Mucosa of descending colon (tissue), 3 donors: ENCODE measurements at places on chromosomes 4 and X.

GRCh38 chr4:109915385-109916026 is 2.8 kb downstream of the EGF start:
- DNase-seq, result no peak

DNA sequence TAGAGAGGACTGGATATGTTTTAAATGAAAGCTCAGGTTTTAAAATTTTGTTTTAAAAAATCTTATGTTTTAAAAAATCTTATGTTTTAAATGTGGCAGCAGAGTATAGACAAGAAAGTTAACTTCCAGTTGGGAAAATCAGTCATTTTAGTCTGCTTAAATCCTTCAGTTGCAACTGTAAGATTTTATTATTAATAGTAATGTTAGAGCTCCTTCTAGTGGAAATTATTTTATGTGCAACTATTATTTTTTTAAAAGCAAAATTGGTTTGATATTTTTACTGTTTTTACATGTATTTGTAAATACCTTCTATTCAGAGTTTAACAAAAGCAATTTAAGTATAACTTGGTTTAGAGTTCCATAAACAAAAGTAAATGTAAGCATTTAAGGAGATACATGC is 8.5 kb upstream of the NUDT6 start:
- no peak for DNase-seq

- DNase-seq, result no peak
Measured at GRCh38 chr4:112201915-112202505, 29.6 kb upstream of the AP1AR start.

DNA sequence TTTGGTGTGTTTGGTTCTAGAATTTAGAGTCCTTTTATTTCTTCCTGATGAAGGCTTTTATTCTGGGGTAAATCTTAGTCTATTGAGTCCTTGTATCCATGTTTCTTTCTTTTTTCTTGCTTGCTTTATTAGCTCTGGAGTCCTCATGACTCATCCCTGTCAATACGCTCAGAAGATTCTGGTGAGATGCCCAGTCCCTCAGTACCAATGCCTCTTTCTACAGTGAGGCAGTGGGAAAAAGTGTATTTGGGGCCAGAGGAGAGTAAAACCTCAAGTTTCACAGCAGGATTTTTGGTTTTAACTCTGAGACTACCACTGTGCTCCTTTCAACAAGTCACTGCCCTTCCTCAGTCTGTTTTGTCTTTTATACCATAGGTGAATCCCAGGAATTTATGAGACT is 368.0 kb downstream of the GBA3 start:
- no peak for DNase-seq

DNA sequence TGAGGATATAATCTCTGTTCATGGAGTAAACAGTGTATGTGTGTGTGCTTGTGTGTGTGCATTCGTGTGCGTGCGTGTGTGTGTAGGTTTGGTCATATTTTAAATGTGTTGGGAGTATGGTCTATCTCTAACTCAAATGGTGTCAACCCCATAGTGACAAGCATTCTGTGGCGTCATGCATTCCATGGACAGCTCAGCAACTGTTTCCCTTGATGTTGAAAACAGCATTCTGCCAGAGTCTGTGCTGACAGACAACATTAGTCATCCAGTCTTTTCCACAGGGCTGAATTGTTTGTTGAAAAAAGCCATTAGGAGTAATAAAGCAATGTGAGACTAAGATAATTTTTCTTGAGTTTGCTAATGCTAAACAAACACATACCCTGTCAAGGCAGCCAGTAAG is 706.6 kb downstream of the PCDH19 start:
- no peak for DNase-seq

- DNase-seq, result peak; percentile 47
Measured at GRCh38 chr4:94621491-94622080, 136.2 kb upstream of the BMPR1B start.

DNA sequence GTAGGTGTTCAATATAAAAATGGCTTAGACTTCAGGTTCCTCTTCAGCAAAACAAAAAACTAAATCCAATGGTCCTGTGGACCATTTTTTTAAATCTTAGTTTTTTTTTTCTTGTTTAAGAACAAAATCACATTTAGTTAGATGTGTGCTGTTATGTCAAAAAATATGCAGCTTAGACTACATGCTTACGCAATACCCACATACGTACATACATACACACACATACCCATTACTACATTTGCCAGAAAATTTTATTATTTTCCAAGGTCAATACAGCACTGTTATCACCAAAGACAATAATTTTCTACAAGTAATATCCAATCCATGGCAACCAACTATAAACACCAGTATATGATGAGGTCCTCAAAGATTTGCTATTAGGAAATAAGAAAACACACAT is 144.1 kb downstream of the PDGFC start:
- DNase-seq, result no peak

DNA sequence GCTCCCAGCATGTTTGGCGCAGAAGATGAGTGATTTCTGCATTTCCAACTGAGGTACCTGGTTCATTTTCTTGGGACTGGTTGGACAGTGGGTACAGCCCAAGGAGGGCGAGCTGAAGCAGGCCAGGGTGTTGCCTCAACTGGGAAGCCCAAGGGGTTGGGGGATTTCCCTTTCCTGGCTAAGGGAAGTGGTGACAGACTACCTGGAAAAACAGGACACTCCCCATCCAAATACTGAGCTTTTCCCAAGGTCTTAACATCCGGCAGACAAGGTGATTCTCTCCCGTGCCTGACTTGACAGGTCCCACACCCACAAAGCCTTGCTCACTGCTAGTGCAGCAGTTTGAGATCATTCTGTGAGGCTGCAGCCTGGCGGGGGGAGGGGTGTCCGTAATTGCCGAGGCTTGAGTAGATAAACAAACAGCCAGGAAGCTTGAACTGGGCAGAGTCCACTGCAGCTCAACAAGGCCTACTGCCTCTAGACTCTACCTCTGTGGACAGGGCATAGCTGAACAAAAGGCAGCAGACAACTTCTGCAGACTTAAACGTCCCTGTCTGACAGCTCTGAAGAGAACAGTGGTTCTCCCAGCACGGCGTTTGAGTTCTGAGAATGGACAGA is 307.7 kb upstream of the ARSJ start:
- peak; percentile 79 for DNase-seq

DNA sequence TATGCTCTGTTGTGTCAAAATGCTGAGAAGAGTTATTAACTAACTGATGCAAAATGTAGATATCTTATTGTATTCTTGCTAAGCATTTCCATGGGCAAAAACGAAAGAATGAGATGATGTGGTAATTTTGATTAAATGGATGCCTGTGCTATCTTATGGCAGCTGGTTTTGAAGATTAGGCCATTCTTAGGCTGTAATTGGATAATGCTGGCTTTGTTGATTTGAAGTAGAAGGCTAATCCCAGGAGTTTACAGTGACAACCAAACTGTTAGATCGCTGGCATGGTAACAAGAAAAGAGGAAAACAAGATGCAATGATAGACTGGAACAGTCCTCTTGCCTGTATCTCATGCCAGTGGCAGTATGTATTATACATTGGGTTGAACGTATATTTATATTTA is 74.1 kb upstream of the WDR44 start:
- DNase-seq, result no peak

DNA sequence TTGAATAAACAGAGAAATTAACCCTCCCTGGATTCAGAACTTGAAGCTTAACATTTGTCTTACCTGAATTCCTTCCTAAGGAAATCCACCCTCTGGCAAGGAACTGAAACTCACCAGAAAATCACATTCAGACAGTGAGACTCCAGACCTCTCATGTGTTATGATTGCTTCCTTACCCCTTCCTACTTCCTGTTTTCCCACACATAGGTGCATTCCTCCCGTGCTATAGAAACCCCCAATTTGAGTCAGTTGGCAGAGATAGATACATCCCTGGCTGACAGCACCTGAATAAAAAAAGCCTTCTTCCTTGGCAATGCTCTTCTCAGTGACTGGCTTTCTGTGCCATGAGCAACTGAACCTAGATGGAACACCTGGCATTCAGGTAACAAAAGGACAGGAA is 157.0 kb upstream of the SMIM31 start:
- DNase-seq, result no peak

DNA sequence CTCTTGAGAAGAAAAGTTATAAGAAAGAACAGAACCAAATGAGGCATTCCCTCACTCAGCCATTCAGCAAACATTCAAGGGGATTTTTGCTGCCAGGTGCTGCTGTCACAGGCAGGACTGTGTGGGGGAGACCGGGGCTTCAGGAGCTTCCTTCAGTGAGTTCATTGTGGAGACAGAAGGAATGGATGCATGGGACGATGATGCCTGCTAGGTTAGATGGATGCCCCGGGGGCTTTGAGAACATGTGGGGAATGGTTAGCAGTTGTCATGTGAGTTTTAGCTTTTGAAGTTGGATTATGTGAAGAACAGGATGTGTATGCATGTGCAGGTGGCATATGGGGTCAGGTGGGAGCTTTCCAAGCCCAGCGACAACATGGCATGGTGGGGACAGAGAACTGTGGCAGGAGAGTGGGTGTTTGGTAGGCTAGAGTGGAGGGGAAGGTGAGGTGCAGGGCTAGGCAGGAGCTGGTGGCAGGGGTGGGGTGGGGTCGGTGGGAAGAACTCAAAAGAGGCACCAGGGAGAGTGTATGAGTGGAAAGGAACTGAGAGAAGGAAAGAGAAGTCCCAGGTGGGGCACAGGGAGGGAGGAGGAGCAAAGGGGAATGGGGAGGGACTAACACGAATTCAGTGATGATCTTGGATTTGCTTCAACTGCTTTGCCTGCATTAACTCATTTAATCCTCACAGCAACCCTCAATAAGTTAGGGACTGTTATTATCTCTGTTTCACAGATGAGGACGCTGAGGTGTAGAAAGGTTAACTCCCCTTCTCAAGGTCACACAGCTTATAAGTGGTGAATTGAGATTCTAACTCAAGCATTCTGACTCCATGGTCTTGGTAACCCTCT is 8.4 kb downstream of the DCUN1D4 start:
- no peak for DNase-seq

- DNase-seq, result no peak
Measured at GRCh38 chrX:37075892-37076595, 67.9 kb downstream of the FAM47C start.

DNA sequence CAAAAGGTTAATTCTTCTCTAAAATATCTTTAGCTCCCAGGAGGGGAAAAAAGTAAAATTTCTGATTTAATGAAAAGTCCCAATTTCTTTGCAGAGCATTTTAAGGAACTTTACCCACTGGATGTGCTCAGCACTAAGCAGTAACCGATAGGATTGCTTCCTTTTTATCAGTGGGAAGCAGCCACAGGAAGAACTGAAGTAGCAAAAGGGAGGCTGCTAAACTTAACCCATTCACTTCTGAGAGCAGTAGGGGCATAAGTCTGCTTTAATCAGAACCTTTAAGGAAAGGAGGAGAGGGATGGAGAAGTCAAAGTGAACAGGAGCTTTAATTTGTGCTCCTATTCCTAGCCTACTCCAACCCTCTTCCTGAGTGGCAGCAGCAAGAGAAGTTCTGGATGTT is at the start of gene F8:
Gene F8 (minus strand): TSS at position 139 of the 400 bp plus-strand sequence. CDS start 171 bp downstream, outside the sequence.
- no peak for DNase-seq

DNA sequence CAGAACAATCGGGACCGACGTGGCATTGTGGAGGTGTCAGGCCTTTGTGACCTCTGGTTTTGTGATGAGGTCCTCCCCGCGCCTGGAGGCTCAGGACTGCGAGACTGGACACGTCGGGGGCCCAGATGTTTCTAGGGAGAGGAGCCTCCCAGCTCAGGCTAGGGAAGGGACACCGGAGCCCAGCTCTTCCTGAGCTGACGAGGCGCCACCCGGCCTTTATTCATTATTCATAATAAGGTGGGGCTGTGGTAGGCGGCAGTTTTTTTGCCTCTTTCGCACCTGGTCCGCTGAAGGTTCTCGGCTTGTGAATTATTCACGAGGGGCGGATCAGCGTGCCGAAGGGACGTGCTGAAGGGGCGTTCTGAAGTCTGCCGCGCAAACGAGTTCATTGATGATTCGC is 2.3 kb upstream of the UBA1 start:
- DNase-seq, result peak; percentile 39

DNA sequence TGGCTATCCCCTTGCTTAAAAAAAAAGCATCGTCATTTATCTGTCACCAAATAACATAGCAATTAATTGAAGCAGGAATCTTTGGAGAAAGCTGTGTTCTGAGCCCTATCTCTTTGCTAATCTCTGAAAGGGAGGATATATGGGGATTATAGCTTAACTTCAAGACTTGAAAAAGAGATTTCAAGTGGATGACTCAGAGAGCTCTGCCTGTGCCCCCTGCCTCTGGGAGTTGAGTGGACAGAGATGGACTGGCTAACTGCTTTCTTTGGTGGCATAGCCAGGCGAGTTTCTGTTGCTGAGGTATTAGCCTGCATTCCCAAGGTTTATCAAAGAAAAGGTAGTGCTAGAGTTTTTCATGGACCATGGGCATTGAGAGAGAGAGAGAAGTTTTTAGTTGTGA is 91.6 kb downstream of the DDIT4L start:
- DNase-seq, result no peak

- DNase-seq, result no peak
Measured at GRCh38 chr4:28665306-28665705, 1804.7 kb downstream of the STIM2 start.

- DNase-seq, result no peak
Measured at GRCh38 chrX:38313190-38313589, 14.1 kb downstream of the RPGR start.

DNA sequence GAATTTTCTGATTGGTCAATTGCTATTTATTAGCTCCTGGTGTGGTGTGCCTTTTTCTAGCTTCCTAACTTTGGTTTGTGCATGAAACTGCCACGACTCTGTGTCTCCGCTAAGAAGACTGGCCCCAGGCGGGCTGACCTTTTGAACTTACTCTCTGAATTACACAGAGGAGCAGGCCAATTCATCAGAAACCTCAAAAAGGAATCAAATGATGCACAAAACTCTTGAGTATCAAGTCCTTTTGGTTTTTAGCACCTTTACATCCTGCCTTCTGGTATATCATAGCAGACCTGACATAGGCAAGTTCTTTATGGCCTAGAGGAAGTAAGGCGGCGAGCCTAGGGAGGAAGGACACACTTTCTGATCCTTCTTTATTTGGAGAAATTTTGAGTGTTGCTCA is 17.6 kb downstream of the TKTL1 start:
- DNase-seq, result no peak

DNA sequence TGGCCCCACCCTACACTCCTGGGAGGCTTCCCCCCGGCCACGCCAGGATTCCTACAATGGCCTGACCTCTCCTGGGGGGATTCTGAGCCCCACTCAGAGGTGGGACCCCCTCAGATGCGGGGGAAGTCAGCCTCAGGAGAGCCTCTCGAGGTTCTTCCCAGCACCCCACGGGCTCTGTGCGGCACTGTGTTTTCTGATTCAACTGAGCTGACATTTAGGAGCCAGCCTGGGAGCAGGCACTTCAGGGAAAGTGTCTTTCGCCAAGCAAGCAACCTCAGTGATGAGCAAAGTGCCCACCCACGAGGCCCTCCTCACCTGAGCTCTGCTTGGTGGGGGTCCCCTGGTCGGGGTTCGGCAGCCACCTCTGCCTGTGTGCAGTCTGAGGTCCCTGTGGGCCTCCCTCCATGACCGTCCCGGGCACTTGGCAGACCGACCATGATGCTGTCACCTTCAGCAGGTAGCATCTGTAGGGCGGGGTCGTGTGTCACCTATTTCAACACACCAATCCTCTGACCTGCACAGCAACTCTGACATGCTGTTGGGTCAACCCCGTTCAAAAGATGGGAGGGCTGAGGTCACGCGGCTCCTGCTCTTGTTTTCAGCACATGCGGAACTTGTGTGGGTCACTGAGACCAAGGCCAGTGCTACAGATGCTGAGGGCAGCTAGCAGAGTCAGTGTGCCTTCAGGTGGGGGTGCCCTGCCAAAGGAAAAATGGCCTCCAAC is 46.2 kb downstream of the ADRA2C start:
- DNase-seq, result peak; percentile 33

- DNase-seq, result peak; percentile 50
Measured at GRCh38 chr4:970046-970745, 3.2 kb downstream of the DGKQ start.
